ENCODE measurements at places on chromosomes 1 and 21.

- DNase-seq: no peak
Observed at GRCh38 chr1:184507604-184508280, 120.9 kb downstream of the C1orf21 start.

DNA sequence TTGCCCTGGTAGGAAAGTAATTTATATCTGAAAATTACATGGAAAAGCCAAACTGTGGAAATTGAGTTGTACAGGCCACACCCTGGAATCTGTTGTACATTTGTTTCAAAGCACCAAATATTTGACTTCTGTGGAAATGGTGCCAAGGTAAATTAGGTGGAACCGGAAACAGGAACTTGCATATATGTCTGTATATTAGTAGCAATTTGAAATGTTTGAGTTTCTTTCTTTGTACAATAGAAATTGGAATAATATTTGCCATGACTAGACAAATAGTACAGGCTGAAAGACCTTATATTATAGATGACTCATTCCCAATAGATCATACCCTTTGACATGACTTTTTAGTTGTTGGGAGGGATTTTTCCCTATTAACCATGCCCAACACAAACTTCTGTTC lies 10.5 kb upstream of the TAF1A start:
- no peak for DNase-seq

DNA sequence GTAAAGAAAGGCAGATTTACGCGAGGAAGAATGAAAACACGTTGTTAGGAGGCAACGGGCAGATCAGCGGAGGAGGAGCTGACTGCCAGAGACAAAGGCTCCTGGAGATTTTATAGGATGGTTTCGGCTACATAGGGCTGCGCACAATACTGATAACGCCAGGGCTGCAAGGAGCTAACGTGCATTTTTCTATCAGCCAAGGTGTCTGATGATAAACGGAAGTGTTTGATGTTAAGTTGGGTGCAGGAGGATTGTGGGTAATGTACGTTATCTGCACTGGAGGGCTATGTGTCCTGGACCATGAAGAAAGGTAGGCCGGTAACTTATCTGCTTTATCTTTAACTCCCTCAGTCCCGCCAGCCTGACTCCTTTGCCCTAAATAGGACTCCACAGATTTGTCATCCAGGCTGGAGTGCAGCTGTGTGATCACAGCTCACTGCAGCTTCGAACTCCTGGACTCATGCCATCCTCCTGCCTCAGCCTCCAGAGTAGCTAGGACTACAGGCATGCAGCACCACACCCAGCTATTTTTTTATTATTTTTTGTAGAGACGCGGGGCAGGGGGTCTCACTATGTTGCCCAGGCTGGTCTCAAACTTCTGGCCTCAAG lies 29.6 kb downstream of the SETD4 start:
- DNase-seq: no peak

DNA sequence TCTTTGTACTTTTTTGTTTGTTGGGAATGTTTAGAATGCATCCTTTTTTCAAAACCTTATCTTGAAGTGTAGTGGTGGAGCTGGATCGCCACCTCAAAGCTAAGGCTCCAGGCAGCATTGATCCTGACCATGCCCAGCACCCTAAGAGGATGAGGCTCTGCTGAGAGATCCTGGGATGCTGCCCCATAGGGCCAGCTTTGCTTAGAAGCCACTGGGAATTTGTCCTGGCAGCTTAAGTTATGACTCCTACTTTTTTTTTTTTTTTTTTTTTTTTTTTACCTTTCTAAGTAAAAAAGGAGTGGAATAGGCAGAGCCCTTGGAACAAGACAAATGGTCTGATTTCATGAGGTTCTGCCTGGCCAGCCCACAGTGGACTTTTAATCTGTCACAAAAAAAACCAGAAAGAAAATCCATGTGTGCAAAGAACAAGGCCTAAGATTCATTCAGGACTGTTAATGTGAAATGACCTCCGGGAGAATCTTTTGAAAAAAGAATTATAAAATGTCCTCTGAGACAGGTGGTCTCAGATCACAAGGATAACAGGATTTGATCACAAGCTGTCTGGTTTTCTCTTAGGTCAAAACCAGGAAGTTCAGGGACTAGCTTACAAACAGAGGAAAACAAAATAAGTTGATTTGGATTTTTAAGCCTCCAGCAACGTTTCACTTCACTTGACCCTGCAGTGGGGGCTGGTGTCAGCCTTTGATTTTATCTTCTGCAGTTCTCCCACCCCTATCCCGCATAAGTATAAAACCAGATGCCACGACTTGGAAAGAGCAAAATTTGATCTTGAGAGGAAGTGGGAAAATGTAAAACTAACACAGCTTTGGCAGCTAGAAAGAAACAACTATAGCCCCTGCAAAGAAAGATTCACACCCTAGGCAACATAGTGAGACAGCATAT lies 25.9 kb upstream of the RAP1A start:
- DNase-seq: no peak

- no peak for DNase-seq
Observed at GRCh38 chr1:21559788-21560567, 50.8 kb downstream of the ALPL start.

GRCh38 chr1:230877146-230877923 lies 9.0 kb upstream of the C1orf198 start:
- DNase-seq: no peak

DNA sequence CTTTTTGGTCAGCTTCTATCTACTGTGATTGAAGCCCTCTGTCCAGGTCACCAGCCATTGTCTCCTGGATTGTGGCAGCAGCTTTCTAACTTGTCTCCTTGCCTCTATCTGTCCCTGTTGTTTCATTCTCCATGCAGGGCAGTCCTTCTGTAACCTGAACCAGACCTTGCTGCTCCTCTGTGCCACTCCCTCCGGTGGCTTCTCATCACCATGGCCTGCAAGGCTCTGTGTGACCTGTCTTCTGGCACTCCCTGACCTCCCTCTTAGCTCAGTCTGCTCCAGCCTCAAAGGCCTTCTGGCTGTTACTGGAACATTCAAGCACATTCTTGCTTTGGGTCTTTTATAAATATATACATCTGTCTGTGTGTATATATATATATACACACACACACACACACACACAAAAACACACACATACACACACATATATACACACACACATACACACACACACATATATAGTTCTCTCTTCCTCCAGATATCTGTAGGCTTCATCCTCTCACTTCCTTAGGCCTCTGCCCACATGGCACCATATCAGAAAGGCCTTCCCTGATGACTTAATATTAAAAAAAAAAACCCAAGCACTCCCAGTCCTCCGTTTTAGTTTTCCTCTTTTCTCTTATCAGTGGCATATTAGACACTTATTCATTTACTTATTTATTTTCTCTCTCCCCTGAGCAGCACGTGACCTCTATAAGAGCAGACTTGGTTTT lies 21.2 kb upstream of the JUN start:
- DNase-seq: no peak

- DNase-seq: no peak
Observed at GRCh38 chr1:13881385-13882088, 181.5 kb downstream of the PRDM2 start.
